ELR (cell line): ENCODE measurements at places on chromosomes 12 and 14.

DNA sequence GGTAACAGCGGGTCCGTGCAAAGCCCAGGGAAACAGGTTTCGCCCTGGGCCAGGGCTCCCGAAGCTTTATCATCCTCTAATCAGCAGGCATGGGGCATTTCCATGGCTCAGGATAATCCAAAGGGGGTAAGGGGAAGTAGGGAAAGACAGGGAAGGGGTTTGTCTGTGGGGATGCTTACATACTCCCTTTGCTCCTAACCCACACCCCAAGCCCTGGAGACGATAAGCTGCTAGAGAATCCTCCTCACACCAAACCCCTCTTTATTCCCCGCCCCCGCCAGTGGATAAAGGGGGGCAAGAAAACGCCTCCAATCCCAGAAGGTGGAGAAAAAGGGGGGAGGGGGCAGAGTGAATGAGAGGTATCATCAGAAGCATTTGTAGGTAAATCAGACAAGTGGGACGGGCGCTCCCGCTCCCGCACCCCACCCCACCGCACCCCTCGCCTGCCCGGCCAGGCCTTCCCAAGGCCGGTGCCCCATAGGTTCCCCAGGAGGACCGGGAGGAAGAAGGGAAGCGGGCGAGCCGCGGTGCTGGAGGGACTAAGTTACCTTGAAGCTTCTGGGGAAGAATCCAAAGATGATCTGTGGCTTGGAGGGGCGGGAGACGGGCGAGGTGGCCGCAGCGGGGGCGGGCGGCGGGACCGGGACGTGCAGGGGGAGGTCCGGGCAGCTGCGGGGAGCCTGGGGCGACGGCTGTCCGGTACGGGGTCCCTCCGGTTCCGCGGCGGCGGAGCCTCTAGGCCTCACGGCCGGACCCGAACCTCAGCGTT is 762 bp downstream of the PPP2R5E start:
- peak; percentile 49 for DNase-seq

GRCh38 chr12:22477166-22477893 is 67.0 kb downstream of the C2CD5 start:
- peak; percentile 81 for DNase-seq

DNA sequence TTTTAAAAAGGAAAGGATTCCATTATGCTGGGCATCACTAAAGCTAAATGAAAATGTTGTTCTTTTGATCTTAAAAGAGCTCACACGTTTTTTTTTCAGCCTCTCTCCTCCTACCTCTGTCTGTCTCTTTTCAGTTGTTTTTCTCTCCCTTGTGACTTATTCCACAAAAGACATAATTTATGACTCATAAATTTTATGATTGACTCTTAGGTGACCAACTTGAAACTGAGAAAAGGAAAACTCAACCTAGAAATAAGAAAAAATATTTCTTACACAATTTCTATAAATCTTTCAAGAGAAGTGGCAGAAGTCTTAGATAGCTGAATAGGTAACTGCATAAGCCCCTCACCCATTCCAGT is 227.7 kb upstream of the DDHD1 start:
- DNase-seq, result no peak

GRCh38 chr14:105527826-105528585 is 1.6 kb downstream of the TMEM121 start:
- peak; percentile 79 for DNase-seq

- peak; percentile 82 for DNase-seq
Observed at GRCh38 chr12:94616203-94616729, 34.1 kb downstream of the TMCC3 start.

DNA sequence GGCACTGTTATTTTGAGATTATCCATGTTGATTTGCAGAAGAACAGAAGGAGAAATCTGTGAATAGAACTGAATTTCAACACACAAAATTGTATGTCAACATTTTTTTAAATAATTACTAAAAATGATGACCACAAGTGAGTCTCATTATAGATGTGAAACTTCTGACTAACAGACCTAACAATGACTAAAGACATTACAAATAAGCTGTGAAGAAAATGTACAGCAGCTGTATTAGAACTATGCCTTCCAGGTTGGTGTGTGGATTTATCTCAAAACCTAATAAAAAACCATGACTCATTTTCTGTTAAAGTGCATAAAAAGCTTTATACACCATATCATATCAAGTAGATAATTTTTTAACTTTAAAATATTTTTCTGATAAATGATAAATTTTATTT is 22.5 kb upstream of the FOXG1 start:
- DNase-seq, result no peak

DNA sequence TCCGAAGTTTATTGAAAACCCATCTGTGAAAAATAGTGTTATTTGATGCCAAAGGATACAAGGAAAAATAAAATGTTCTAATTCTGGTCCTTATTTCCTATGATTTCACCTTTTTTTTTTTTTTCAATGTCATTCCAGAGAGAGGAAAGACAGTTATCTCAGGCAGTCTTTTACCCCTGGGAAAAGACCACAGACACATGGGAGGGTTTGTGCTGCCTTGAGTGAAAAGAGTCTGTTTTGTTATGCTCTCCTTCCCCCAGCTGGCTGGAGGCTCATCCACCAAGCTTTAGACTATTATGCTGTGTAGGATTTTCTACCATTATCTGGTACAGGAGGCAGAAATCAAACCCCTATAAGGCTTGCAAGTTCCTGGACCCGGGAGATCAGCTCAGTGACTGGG is 151.8 kb downstream of the CRADD start:
- DNase-seq, result no peak

DNA sequence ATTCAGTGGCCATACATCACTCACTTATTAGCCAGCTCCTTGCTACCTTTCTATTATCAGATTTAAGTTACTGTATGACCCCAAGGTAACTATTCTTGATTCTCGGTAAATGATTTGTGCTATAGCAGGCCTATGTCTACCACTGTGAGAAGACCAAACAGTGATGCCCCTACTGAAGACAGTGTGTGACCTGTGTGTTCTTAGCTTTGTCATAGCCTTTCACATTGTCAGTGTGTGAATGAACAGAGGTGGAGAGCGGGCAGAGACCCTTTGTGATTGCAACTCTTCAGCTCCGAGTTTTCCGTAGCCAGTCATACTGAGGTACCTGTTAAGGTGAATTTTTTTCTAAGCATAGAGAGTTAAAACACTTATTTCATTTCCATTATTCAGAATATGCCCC is 294.0 kb downstream of the LRFN5 start:
- DNase-seq, result no peak

- DNase-seq, result no peak
Observed at GRCh38 chr12:52295663-52296062, 4.3 kb upstream of the KRT81 start.

DNA sequence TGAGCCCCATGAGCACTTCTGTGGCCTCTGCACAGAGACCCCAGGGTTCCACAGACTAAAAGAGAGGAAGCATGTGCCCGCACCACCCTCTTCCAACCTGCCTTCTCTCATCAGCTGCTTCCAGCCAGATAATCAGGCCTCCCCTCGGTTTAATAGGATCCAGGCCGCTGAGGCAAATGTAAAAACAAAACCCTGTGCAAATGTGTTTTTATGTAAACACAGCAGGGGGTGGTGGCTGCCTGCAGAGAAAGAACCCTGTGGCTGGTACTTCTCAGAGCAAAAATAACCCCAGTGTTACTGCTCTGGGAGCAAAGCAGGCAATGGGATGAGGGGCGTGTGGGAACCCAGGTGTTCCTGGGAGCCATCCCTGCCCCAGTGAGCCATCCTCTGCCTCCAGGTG is 46.2 kb downstream of the WSCD2 start:
- DNase-seq, result no peak

DNA sequence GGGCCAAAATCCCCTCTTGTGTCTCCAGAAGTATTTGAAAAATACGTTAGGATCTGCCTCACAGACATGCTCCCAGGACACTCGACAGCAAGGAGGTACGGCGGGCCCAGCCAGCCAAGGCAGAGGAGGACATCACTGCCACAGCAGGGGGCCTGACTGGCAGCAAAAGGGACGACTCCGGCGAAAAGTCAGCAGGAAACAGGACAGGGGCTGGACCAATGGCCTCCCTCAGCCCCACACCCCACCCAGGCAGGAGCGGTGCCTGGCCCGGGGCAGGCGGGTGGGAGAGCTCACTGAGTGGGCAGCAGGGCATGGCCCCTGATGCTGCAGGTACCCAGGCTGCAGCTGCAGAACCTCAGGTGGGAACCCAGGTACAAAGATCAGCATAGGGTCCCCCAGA is 17.8 kb downstream of the BRF1 start:
- no peak for DNase-seq

DNA sequence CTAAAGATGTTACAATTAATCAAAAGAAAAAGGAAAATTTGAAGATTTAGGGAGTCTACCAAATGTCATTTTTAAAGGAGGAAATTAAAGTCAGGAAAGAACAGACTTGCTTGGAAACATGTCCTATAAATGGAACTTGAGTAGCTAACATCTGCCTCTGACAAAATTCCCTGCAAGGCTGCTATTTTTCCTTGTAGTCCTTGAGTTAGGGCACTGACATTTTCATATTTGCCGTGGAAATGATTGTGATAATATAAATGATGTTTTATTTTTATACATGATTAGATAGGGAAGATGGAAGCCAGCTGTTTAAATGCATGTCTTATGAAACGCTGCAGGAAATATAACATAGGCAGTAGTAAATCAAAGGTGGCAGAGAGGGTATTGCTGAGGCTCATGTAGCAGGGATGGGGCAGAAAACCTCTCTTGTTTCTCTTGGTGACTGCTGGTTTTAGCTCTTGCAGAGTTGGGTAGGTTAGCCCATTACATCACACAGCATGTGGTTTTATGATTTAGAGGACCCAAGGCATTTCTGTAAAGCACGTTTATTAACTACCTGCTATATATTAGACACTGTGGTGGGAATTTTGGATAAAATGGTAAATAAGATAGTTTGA is 21.7 kb downstream of the NUBPL start:
- no peak for DNase-seq

DNA sequence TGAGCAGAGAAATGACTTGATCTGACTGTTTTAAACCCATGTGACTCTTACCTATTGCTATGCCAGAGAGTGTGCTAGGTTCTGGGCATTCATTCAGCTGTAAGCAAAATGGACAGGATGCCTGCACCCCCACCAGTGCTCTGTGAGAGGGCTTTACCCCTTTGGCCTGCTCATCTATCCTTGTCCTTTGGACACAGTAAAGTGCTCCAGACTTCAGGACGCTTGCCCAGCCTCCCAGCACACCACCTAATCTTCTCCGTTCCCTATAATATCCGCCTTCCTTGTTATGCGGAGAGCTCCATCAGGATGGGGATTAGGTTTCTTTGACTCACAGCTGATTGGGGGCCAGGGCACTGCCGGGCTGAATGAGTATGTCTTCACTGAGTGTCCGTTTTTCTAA is 4.4 kb upstream of the ZNF839 start:
- DNase-seq, result peak; percentile 47

DNA sequence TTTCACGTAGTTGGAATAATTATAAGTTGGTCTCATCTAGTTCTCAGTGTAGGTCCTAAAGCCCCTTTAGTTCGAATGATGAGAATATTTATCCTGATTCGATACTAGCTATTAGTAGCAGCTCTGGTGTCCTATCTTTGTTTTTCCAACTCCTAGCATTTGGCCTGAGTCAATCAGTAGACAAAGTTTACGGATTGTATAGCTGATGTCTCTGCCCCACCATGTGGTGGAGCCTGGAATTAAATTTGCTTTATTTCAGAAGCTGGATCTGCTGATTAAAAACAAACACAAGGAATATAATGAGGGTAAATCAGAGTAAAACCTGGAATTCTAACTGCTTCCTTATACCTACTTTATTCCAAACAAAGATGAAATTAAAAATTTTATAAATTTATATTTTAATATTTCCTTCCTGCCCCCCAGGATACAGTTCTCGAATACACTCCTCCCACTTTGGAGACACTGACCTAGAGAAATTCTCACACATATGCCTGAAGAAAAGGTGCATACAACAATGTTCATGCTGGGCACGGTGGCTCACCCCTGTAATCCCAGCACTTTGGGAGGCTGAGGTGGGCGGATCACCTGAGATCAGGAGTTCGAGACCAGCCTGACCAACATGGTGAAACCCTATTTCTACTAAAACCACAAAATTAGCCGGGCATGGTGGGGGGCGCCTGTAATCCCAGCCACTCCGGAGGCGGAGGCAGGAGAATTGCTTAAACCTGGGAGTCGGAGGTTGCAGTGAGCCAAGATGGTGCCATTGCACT is 7.6 kb upstream of the BRMS1L start:
- peak; percentile 68 for DNase-seq

GRCh38 chr12:106062693-106063092 is 76.1 kb downstream of the NUAK1 start:
- DNase-seq, result peak; percentile 72

GRCh38 chr12:52812749-52813148 is 1.2 kb downstream of the KRT4 start:
- no peak for DNase-seq

DNA sequence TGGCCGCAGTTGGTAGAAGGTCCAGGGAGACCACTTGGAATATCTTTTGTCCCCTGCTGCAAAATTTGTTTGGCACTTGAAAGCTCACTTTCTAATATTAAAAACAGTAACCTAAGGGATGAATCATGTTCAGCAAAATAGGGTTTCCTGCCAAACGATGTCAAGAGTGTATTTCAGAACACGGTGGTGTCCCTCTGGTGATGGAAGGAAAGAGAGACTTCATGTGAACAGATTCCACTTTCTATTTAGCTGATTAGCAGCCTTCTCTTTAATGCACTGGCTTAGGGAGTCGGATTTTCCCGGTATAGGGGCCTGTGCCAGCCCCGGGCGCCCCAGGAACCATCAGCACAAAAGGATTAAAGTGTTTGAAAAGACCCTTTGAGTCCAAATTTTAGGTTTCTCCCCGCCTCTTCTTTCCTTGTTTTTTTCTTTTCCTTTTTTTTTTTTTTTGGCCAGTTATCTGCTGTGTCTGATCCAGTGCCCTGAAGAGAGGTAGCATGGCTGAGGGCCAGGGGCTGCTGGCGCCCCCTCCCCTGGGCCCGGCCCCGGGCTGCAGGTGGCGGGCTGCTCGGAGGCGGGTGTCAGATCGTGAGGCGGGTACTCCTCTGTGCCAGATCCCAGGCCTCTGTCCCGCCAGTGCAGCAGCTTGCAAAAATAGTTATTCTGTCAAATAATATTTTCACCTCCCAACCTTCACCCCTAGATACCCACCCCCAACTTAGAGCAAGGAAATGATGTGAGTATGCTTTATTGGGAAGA is 88.3 kb downstream of the TESC start:
- no peak for DNase-seq

DNA sequence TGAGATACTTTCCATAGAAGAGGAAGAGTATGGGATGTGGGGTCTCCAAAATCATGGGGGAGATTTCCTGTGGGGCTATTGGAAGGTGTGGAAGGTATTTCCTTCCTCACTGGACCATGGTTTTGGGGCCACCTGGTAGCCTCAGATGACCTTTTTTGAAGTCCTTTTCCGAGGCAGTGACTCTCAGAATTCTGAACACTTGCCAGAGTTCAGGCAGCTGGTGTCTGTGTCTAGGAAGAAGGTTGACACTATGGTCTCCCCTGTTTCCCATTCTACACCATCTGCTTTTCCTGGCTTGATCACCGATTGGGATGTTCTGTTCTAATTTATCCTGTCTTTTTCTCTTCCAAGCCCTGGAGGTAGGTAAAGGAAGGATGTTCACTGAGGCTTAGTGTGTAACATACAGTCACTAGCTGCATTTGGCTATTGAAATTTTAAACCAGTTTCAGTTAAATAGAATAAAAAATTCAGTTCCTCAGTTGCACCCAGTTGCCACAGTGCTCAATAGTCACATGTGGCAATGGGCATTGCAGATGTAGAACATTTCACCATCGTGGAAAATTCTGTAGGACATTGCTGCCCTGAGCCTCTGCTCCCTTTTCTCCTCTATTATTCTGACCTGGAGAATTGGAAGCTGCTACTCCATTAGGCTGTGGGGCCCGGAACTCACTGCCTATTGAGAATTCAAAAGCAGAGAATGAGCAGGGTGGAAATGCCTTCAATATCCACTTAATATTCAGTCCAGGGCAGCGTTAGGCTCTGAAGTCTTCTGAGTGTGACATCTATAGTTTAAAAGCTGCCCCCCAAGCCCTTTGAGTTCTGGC is 11.0 kb upstream of the PLEKHG3 start:
- DNase-seq, result no peak
